ENCODE measurements at places on chromosomes 12 and 14.

DNA sequence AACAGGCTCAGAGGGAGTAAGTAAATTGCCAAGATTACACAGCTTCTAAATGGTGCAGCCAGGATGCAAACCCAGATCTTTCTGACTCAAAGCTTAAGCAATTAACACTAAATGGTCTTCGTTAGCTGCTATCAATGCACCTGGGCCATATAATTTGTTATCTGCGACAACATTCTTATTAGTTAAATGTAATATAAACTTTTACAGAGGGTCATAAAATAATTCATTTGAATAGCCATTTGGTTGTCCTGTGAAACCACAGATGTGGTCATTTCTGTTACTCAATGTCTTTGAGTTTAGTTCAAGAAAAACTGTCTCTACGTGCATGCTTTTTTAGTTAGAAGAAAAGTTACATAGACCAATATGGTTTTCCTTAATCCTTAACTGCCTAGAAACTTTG lies 22.1 kb upstream of the NAP1L1 start:
- no peak for DNase-seq

- DNase-seq: no peak
Measured at GRCh38 chr14:87830443-87831096, 162.4 kb downstream of the GALC start.

- DNase-seq: no peak
Measured at GRCh38 chr14:72894623-72895378, 900 bp upstream of the DPF3 start.

GRCh38 chr14:102323102-102323501 lies 3.6 kb downstream of the ZNF839 start:
- DNase-seq: no peak

GRCh38 chr12:12661086-12661856 lies 34.7 kb downstream of the GPR19 start:
- no peak for DNase-seq

- DNase-seq: no peak
Measured at GRCh38 chr14:20415782-20416206, 2.5 kb upstream of the TEP1 start.

GRCh38 chr14:73715707-73716106 lies 1.5 kb upstream of the PNMA1 start:
- DNase-seq: no peak

DNA sequence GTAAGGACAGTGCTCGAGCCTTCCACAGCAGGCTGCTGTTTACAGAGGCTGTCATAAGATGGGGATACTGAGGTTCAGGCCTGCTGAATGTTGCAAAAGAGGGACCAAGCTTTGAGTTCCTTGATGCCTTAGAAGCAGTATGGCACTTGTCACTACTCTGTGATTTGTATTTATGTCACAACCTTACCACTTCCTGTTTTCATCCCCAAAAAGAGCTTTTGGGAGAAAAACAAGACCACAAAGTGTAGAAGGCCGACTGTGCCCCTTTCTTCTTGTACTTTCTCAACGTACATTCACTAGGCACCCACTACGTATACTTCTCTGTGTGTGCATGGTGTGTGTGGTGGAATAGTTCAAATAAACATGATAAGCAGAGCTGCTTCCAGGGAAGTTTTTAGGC lies 90.1 kb downstream of the DRAM1 start:
- DNase-seq: no peak

DNA sequence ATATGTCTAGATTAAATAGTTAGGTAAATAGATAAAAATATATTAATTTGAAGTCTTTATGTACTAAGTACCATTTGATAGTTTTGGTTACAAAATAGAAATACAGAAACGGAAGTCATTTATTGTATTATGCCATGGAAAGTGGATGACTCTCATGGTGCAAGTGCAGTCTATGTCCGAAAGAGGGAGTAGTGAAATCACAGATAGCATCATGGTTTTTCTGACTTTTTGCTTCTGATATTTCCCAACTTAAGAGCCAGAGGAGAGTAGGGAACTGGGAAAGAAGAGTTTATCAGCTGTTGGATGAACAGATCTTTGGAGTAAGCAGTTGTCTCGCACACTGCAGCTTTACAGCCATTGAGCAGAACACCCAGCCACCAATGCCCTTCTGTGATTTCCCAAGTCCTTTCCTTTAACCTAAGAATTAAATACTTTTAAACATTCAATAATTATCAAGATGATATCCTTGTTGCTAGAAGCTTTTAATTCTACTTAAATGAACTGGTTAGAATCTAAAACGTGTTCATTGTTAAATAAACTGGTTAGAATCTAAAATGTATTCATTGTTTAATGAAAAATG lies 18.4 kb upstream of the SRGAP1 start:
- DNase-seq: no peak

DNA sequence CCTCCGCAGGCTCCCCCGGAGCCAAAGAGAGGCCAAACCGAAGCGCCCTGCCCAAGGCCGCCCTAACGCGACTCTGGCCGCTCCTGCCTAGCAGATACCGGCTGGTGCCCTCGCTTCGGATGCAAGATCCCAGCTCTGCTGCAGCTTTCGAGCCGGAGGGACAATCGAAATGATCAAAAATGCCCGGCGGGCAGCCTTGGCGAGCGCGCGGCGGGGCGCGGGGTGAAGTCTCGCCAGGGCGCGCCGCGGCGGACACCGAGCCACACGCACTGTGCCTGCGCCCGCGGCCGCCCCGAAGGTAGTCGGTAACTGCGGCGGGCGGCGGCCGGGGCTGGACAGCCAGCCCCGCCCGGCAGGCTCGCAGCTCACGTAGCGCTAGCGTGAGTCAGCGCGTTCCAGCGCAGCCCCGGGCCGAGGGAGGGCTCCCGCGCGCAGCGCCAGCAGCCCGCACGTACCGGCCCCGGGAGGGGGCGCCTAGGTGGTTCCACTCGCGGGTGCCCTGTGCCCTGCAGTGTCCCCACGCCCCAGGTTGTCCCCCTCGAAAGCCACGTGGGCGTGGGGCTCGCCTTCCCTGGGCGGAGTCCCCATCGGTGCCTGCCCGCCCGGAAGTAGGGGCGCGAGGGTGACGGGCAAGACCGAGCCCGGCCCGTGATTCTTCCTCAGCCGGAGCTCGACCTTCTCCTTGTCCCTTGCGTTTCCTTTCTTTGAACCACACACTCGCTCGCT lies 109.2 kb upstream of the EGLN3 start:
- peak; percentile 45 for DNase-seq

- DNase-seq: no peak
Measured at GRCh38 chr14:35044939-35045797, 904 bp upstream of the FAM177A1 start.

- DNase-seq: no peak
Measured at GRCh38 chr12:95114766-95115405, 41.5 kb upstream of the NR2C1 start.

- no peak for DNase-seq
Measured at GRCh38 chr12:94386422-94386821, 73.2 kb downstream of the CEP83 start.

DNA sequence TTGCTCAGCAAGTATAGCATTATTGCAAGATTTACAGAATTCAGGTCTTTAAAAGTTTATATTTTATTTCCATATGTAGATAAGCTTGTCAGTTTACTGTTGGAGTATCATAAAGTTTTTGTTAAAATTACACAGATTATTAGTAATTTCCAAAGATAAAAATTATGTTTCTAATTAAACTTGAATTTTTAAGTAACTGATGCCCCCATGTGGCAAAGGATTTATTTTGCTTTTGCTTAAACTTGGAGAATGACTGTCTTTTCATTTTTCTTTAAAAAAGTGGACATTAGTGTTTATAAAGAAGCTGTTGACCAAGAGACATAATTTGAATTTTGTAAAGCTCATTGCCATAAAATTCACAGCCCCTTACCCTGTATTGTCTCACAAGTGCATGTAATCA lies 45.8 kb downstream of the ETNK1 start:
- DNase-seq: no peak

DNA sequence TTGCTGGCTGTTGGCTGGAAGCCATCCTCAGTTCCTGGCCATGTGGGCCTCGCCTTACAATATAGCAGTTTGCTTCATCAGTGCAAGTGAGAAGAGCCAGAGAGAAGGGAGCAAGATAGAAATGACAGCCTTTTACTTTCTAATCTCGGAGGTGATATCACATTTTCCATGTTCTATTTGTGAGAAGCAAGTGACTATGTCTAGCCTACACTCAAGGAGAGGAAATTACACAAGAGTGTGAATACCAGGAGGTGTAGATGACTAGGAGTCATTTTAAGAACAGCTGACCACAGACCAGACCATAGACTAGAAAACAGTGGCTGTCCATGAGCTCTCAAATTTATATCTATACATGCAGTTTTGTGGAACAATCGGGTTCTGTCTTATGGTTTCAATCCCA lies 163.0 kb upstream of the NRXN3 start:
- no peak for DNase-seq

- DNase-seq: no peak
Measured at GRCh38 chr14:89629383-89629782, 212.3 kb upstream of the FOXN3 start.

GRCh38 chr14:79074510-79074909 lies 904.3 kb downstream of the NRXN3 start:
- DNase-seq: no peak

DNA sequence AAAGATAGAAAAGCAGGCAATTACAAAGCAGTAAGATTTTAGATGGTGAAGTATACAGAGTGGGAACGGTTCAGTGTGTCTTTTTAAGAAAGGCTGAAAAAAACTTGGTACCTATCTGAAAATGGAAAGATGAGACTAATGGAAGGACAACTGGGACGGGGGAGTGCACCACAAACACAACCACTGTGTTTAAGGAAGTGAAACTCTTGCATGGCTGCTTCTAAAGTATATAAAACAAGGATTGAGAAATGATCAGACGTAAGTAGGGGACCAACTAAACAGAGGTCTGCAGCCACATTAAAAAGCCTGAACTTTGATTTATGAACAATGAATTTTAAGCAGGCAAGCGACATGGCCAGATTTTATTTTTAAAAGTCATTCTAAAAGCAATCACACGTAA lies 328.6 kb downstream of the MDGA2 start:
- DNase-seq: no peak

- peak; percentile 61 for DNase-seq
Measured at GRCh38 chr12:27822076-27822712, 42.2 kb upstream of the MANSC4 start.

DNA sequence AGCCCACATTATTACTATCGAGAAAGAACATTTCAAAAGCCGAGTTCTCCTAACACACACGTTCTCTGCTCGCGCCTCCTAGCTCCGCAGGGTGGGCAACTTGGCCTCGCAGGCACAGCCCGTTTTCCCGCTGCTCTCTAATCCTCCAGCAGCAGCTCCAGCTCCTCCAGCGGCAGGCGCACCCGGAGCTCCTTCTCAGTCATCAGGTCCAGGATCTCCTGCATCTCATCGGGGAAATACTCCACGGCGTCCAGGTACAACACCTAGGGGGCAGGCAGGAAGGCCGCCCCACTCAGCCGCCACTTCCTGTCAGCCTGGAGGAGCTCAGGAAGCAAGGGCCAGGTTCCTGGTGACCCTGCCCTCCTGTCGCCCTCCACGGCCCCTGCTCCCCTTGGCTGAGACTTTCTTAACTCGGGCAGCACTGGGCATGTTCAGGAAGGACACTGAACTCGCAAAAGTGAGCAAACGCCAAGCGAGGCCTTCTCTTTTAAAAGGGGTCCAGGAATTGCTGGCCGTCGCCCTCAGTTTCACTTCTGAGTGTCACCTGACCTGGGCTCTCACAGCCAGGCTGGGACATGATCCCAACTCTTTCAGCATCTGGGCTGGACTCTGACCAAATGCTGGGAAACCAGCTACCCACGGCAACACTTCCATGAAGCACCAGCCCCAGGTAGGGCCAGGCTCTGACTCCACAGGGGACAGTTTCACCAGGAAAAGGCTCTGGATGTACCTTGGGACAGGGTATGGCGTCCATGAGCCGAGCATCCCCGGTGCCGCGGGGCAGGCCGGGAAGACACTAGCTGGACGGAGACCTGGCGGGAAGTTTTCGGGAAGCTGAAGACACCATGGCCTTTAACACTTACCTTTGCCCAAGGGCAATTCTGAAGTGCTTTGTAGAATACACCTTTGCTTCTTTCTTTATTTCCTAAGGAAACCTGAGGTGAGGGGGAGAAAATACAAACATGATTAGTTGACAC lies 22.1 kb downstream of the PSMC1 start:
- no peak for DNase-seq

DNA sequence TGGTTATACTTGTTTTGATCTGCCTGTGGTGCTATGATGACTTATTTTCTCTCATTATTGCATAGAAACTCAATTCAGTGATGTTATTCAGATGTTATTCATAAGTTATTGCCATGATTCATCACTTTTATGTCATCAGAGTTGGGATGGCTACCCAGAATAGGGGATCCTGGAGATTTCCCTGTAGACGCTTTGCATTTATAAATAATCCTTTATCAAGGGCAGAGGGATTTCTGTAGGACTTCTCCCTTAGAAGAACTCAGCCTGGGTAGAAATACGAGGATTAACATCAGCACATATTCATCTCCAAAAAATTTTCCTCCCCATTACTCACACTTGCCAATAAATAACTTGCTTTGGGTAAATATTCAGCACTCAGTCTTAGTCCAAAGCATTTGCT lies 4.9 kb downstream of the GPRC5A start:
- DNase-seq: no peak

GRCh38 chr12:128969480-128970055 lies 116.3 kb downstream of the GLT1D1 start:
- DNase-seq: no peak

- DNase-seq: no peak
Measured at GRCh38 chr14:83558946-83559345, 1971.0 kb upstream of the FLRT2 start.

DNA sequence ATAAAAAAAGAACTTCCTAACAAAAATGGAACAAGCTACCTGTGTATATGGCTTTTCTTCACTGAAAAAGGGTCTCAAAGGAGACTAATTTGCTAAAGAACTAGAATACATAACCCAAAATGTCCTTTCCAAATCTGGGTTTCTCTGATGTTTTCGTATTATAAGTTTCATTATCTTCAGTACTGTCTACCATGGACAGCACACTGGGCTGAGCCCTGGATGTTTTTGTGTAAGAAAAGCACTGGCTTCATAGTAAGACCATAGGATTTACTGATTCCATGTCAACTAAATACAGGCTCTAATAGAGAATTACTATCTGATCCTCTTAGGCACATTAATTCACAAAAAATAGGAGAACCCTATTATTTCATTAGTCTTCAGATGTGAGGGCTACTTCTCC lies 94.3 kb upstream of the GPHB5 start:
- DNase-seq: no peak

GRCh38 chr14:95237121-95237957 lies 80.0 kb upstream of the DICER1 start:
- no peak for DNase-seq

GRCh38 chr14:85686908-85687307 lies 157.0 kb downstream of the FLRT2 start:
- DNase-seq: no peak

DNA sequence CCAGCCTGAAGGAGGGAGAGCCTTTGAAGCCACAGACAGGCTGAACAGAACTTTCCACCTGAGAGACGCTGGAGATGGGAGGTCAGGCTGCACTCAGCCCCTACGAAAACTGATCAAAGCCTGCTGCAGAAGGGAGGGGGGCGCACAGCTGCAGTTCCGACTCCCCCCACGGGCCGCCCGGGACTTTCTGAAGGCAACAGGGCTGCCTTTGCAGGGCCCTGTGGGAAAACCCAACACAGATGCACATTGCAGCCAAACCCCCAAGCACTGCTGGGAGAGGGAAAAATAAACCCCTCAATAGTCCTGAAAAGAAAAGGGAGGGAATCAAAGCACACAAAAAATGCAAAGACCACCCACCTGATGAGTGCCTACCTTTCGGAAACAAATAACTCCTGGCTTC lies 290.6 kb downstream of the ZFP36L1 start:
- no peak for DNase-seq

GRCh38 chr14:105588236-105588860 lies 62.0 kb downstream of the TMEM121 start:
- DNase-seq: no peak

GRCh38 chr12:109883461-109883860 lies 3.1 kb upstream of the GLTP start:
- DNase-seq: no peak

Data from stimulated activated CD4-positive, alpha-beta T cell treated with anti-CD3 and anti-CD28 coated beads, Interleukin-1b, Interleukin-23, amount 100 ng/mL, for 24 hours (primary cell).